LNCaP clone FGC (cell line): ENCODE measurements at places on chromosomes 6 and 20.

GRCh38 chr6:81753711-81754577, 1.5 kb upstream of the TENT5A start:
- no peak for DNase-seq

DNA sequence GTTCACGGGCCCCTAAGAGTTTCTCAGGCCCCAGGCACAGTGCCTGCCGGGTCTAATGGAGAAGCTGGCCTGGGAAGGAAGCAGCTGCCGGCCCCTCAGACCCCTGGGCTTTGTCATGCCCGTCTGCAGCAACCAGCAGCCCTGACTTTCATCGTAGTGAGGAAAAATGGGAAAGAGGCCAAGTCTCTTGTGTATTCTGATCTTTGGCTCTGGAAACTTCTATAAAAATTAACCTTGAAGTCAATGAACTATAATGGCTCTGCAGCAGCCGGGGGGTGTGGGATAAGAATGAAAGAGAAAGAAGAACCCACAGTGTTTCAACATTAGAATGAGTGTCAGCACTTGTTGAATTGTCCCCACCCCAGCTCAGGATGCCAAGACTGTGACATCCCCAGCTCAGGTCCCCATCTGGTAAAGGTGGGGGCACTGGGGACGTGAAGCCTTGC, 12.9 kb downstream of the TGM2 start:
- peak; percentile 25 for DNase-seq

GRCh38 chr6:150959166-150959565, 93.7 kb downstream of the MTHFD1L start:
- no peak for DNase-seq

DNA sequence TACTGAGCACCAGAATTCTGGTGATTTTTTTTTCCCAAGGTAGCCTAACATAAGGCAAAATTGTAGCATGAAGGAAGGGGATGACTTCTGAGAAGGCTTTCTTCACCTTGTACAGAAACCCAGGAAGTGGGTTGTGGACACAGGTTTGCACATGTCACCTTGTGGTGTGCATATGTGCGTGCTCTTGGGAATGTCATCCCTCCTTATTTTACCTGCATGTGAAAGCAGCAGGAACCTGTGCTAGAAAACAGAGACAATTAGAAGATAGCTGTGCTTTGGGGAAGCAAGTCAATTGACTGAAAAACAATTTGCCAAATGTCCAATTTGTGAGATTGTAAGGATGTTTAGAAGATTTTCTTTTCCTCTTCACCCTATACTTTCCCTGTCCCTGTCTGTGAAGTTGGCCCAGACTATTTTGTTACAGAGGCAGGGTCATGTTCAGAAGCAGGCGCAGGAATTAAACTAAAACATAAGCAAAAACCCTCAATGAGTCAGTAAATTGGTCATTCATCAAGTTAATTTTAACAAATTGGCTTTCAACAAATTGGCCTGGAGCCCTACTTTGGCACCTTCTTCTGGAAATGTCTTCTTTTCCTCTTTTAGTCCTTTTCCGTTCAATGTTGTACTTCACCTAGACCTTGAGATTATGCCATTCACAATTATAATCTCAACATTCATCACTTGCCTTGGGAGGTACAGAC, 261.2 kb downstream of the ADGB start:
- no peak for DNase-seq

- DNase-seq = no peak
These were observed 87.4 kb downstream of the GJA1 start for GRCh38 chr6:121522771-121523386.

DNA sequence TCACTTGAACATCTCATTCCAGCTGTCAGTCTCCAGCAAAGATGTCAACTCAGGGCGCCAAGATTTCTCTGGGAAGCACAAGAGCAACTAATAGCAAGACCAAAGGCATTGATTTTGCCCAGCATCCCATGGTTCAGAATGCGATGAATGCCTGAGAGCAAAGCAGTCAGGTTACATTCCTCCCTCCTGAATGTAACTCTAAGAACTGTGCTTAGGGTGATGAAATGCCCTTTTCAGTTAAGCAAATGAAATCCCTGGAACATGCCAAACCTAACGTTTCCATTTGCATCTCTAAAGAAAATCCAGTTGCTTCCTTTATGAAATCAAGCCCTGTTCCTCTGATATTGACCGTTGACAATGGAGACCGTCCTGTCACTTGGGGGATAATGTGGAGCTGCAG, 224.0 kb upstream of the PLN start:
- DNase-seq = no peak

DNA sequence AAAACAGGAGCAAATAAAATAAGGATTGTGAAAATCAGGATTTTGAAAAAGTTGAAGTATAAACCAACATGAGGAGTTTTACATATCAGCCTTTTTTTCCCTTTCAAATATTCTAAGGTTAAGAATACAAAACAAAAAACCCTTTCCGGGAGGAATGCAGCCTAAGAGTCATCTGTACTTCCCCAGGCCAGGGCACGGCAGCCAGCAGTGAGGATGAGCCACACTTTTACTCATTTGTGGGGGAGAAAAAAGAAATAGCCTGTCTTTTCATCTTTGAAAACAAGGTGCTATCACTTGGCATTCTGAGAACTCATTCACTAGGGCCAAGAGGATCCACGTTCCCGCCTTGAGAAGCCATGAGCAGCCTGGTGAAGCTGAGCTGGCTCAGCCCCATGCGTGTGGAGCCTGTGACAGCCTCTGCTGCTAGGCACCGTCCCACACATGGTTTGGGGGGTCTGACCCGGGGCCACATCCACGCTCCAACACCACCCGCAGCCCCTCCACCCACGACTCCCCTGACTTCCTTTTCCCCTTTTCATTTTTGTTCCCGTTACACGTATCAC, 11.2 kb downstream of the SLC22A1 start:
- DNase-seq = no peak

DNA sequence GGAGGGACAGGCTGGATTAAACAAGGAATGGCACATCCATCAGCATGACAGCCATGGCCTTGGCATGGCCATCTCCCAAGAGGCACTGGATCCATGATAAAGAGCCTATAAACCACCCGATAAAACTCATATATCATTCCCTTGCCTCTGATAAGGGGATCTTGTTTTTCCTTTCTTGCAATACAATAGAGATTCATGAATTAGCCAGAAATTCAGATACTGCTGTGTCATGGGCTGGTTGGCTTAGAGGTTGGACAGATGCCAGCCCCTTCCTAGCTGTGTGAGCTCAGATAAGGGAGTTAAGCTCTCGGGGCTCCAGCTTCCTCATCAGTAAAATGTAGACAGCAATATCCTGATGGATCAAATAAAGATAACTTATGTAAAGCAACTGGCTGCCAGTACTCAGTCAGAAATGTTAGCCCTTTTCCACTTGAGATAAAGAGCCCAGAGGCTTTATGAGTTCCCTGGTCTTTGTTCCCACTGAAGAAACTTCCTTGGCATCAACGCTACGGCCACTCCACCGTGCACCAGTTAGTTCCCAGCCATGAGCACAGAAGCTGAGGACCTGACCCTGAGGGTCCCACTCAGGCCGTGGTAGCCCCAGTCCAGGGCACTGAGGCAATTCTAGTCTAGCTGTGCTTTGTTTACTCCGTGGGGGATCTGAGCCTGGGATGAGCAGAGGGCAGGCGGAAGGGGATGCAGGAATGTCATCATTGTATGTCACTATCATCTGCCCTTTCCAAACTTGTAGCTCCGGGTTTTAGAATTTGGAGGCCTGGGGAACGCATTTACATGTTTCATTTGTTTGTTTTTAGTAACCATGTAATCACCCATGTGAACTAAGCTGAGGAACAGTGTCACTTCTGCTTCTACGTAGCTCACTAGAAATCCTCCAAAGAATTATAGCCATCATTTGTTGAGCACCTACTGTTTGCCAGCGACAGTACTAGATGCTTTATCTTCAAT, 67.2 kb upstream of the TBC1D7 start:
- peak; percentile 82 for DNase-seq

DNA sequence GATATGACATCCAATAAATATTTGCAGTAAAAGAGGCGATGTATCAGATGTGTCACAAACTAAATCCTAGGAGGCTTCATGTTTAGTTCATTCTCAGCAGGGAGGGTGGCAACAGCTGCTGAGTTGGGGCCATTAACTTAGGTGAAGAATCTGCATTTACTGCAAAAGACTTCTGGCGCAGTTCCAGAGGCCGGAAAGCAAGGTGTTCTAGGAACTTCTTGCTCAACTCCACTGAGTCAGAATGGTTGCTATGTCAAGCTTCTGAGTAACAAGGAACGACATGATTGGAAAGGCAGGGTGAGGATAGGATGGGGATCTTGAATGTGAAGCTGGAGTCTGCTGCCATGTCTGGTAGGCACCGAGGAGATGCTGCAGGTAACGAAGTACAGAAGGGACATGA, 11.7 kb downstream of the ADNP start:
- no peak for DNase-seq

DNA sequence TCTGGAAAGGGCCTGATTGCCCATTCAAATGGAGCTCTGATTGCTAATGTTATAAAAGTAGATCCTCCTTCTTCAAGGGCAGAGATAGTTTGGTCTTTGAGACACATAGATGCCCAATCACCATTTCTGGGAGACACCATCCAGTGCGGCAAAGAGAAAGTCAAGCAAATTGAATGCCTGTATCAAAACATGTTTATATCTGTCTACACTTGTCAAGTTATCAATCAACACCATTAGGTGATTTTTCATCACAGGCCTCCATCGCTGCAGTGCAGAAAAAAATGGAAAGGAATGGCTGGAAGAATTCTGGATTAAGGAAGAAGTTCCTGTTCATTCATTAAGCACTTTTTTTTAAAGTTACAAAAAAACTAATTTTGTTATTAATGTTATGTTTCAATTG, 54.8 kb upstream of the ZFP64 start:
- no peak for DNase-seq

- DNase-seq = no peak
These were observed 7.8 kb downstream of the PAK5 start for GRCh38 chr20:9831032-9831431.

GRCh38 chr20:40749985-40750506, 61.0 kb upstream of the MAFB start:
- DNase-seq = no peak

- no peak for DNase-seq
These were observed 65.2 kb upstream of the PDE10A start for GRCh38 chr6:165728216-165728615.

- DNase-seq = no peak
These were observed 15.2 kb upstream of the ARFGEF2 start for GRCh38 chr20:48906221-48906877.

DNA sequence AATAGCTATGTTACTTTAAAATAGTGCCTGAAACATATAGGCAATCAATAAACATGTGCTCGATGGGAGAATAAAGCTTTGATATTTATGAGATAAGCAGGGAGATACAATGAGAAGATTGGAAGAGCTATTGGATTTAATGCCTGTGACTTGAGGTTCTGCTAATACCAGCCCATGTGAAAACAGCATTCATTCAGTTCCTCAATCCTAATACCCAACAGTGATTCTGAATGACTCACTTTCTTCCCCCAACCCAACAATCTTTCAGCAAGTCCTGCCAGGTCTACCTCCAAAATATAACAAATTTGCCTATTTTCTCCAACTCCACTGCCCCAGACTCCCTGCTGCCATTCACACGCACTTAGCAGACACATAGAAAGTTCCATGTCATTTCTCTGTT, 26.6 kb upstream of the KLHL31 start:
- no peak for DNase-seq

DNA sequence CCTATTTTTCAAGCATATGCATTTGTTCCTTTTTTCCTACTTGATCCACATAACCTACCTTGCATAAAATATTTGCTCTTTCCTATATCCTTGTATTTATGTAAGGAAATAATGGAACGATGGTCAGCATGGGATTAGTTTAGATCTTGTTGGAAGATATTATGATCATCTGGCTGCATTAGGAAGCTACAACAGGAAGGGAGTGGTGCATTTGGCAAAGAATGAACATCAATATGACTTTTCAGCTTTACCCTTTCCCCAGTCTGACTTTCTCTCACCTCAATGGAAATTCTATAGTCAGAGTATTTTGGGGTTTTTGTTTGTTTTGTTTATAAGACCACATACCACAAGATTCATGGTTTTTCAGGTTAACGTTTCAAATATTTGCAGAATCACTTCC, 66.0 kb downstream of the HS3ST5 start:
- no peak for DNase-seq

GRCh38 chr6:24658573-24659560, 7.8 kb downstream of the TDP2 start:
- DNase-seq = no peak

DNA sequence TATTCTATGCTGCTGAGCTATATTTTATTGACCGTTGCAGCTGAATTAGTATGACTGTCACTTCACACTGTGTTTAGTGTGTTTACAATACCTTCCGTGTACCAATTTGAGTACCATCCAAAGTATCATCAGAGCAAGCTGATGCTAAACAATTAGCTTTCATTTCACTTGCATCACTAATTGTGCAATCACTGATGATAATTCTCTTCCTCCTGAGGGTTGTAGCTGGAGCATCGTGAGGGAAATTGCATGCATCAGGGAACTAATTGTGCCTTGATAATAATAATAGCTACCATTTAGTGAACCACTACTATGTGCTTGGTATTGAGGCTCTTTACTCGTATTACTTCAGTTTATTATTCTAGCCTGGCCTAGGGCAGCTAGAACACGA, 384.8 kb upstream of the SOX4 start:
- DNase-seq = no peak

GRCh38 chr6:3357678-3358077, 98.9 kb downstream of the PSMG4 start:
- DNase-seq = no peak

DNA sequence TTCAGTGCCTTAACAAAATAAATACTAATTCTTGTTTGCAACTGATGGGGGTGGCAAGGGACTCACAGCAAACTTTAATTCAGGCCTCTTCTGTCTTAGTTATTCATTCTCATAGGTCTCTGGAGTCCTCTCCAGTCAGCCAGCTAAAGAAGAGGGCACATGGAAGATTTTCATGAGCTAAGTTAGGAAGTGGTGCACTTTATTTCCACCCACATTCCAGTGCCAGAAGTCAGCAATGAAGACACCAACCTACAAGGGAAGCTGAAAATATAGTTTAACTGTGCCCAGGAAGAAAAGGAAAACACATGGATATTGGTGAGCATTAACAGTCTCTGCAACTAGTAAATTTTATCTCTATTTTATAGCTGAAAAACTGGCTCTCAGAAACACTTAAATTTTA, 16.7 kb upstream of the IRAK1BP1 start:
- no peak for DNase-seq

- no peak for DNase-seq
These were observed 26.0 kb downstream of the MDN1 start for GRCh38 chr6:89793586-89793985.

GRCh38 chr6:26307850-26308249, 57.1 kb upstream of the BTN3A2 start:
- no peak for DNase-seq

DNA sequence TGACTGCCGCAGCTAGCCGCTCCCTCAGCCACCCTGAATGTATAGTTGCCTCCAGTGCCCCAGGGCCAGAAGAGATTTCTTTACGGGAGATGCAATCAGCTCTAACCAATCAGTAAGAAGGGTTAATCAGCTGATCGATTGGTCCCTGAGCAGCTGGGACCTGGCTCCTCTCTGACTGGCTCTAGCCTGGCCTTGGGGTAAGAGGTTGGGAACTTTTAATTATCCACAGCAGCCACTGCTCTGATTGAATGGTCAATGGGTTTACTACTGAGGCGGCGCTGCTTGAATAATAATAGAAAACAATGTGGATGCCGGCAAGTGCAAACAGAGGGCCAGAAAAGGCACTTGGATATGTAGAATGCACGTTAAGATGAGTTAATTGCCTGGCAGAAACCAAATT, 99.8 kb downstream of the TFAP2A start:
- no peak for DNase-seq

- no peak for DNase-seq
These were observed 59.3 kb upstream of the JAG1 start for GRCh38 chr20:10733122-10733521.

GRCh38 chr6:40302856-40303454, 284.2 kb downstream of the LRFN2 start:
- DNase-seq = no peak
